Smooth muscle cell of the pulmonary artery (primary cell): ENCODE measurements at places on chromosomes 1 and 21. TPM values are rescaled to one million over a fixed set of nuclear protein-coding genes. Genes with fewer than 3 reads are reported as not detected.

TARS2 gene
- 21.5 and 25.9 TPM in 2 replicates for total RNA-seq

ICOSLG gene
- total RNA-seq: 0.17 and 1.5 TPM in 2 replicates

KCND3 gene
- 0.53 and 4.0 TPM in 2 replicates for total RNA-seq

VWA5B1 gene
- total RNA-seq: not detected in 2 replicates

CR1L gene
- not detected in 2 replicates for total RNA-seq

FAM167B gene
- total RNA-seq: 0.98 and 2.3 TPM in 2 replicates

TDRD5 gene
- not detected in 2 replicates for total RNA-seq

ALG14 gene
- total RNA-seq: 2.7 and 3.5 TPM in 2 replicates

SNRPE gene
- total RNA-seq: 24.8 and 33.6 TPM in 2 replicates

SPATA17 gene
- 0.66 and 1.2 TPM in 2 replicates for total RNA-seq

SLC1A7 gene
- total RNA-seq: 0.52 and 1.1 TPM in 2 replicates

TBX15 gene
- total RNA-seq: 0.30 and 2.9 TPM in 2 replicates

NCAM2 gene
- 3.1 and 9.1 TPM in 2 replicates for total RNA-seq

ODR4 gene
- total RNA-seq: 19.0 and 19.9 TPM in 2 replicates

PTGFRN gene
- total RNA-seq: 66.7 and 108 TPM in 2 replicates

KRTAP11-1 gene
- not detected in 2 replicates for total RNA-seq

HES3 gene
- total RNA-seq: not detected in 2 replicates

FCGR1A gene
- 0.20 TPM in 1 of 2 replicates, not detected in the other for total RNA-seq

EEIG2 gene
- 18.0 and 32.5 TPM in 2 replicates for total RNA-seq

DYRK1A gene
- total RNA-seq: 63.7 and 65.4 TPM in 2 replicates

PTPN14 gene
- total RNA-seq: 72.3 and 104 TPM in 2 replicates

GPR37L1 gene
- 0.03 TPM in 1 of 2 replicates, not detected in the other for total RNA-seq

CCDC27 gene
- total RNA-seq: not detected in 2 replicates

FCGR3A gene
- total RNA-seq: not detected in 2 replicates

GIPC2 gene
- 0.20 and 1.4 TPM in 2 replicates for total RNA-seq
